ENCODE measurements at places on chromosomes 12 and 14.

DNA sequence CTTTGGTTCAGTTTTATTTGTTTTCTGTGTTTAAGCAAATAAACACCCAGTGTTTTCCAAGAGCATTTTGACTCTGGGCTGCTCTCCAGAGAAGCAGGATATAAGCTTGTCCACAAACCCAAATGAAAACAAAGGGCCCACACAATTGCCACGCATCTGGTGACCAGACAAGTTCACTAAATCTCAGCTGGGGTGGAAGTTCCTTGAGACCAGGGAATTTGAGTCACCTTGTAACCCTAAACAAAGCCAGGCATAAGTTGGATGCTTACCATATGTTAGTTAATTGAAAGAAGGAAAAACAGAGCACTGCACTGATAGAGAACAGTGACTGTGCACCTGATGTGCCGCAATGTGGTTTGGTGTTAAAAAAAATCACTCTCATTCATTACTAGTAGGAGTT, 1.6 kb upstream of the TXNRD1 start:
- no peak for DNase-seq

DNA sequence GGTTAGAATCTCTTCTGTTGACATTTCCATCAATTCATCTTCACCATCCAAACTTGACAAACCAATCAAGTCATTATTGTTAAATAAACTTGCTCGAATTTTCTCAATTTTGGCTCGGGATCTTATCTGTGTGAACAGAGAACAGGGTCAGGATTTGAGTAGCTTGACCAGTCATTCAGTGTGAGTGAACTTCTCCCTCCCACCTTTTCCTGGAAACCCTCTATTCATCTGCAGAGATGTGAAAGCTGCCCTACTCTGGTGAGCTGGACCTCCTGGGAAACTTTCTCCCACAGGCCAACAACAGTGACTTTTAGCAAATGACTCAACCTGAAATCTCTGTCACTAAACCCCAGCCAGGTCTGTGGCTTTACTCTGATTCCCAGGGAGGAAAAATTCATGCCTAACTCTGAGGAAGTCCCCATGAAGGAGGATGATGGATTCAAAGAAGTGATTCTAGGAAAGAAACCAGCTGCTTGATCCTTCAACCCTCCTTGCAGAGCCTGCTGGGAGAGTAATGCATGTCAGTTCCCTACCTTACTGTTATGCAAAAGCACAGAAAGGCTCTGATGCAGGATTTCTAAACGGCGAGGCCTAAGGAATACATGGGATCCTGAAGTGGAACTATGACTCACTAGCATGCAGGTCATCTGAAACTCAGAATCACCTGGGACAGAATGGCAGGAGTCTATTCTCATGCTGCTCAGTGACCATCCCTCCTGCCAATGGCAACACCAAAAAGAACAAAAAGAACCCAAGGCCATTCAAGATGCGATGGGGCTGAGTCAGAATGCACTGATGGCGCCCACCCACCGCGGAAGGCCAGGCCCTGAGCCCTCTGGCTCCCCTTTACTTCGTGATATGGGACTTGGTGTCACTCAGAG, 58.0 kb downstream of the TRAFD1 start:
- no peak for DNase-seq

DNA sequence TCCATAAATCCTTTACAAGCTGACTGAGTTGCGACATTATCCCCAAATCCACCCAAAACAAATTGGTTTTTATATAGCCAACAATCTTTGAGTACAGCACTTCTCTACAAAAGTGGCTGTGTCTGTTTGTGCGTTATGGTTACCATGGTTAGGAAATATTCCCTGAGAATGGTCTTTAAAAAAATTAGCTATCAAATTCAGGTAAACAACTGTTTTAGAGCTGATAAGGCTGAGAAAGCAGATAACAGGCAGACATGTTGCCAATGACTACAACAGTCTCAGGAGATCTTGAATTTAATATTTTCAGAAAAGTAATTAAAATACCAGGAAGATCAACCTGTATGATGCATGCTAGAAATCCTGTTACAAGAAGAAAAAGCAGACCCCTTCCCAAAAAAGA, 248.0 kb downstream of the RASSF9 start:
- DNase-seq, result no peak

- no peak for DNase-seq
Measured at GRCh38 chr12:81147292-81147919, 69.5 kb downstream of the ACSS3 start.

- DNase-seq, result no peak
Measured at GRCh38 chr12:18281941-18282340, 20.6 kb downstream of the PIK3C2G start.

DNA sequence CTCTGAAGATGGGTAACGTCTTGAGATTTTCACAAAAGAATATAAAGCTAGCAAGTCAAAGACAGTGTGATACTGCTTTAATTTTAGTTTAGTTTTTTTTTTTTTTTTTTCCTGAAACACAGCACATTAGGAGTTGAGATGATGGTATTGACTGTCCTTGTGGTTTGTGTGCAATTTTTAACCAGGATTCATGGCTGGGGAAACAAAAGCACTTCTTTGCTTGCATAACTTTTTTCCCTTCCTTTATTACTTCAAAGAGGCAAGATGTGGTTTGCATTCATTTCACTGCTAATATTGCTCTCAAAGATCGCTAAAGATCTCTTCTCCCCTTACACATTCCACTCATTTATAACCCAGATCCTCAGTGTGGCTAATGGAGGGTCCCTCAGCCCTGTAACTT, 157.1 kb upstream of the PZP start:
- DNase-seq, result no peak

GRCh38 chr12:57226588-57227314, 2.8 kb upstream of the SHMT2 start:
- no peak for DNase-seq

- no peak for DNase-seq
Measured at GRCh38 chr14:50750323-50750722, 80.6 kb downstream of the NIN start.

DNA sequence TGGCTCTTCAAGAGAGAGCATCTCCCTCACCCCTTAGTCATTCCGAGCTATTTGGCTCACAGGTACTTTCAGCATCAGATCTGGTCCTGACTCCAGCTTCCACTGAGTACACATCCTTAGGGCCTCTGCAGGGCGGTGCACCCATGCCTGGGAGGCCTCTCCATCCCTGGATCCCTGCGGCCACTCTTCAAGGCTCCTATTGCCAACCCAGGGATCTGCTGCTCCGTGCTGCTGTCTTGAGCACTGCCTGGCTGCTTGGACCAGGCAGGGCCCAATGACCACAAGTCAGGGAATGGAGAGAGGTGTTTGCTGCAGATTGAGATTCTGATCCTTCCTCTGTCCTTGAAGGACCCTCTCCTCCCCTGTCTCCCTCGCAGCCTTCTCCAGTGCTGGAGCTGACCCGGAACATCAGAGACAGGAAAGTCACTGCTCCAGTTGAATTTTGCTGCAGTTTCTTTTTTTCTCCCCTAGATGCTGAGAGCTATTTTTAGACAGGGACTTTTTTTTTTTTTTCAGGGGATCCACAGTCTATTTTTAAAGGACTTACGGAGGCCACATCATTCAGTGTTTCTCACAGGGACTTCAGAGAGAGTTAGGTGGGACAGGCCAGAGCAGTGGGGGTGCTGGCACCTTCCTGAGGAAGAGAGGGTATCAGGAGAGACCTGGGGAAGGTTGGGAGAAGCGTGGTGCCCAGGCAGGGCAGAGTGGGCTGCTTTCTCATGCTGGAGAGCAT, 50.1 kb upstream of the KCNA1 start:
- DNase-seq, result no peak

DNA sequence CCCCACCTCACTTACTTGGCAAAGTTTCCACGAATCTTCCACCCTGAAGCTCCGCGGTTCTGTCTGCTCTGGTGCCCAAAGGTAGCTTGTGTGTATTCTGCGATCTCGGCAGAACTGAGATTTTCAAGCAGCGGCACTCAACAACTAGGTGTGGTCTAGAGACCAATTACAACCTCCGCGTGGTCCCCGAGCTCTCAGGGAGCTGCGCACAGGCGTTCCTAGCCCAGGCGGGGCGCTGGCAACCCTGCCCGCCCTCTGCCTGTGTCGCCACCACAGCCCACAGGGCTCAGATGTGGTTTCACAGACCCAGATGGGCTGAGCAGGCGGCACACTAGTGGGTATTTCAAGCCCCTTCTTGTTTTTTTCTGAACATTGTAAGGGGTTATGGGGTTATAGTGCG, 1.5 kb upstream of the DIABLO start:
- DNase-seq, result peak; percentile 52
